ENCODE measurements at places on chromosomes 5 and 9.

DNA sequence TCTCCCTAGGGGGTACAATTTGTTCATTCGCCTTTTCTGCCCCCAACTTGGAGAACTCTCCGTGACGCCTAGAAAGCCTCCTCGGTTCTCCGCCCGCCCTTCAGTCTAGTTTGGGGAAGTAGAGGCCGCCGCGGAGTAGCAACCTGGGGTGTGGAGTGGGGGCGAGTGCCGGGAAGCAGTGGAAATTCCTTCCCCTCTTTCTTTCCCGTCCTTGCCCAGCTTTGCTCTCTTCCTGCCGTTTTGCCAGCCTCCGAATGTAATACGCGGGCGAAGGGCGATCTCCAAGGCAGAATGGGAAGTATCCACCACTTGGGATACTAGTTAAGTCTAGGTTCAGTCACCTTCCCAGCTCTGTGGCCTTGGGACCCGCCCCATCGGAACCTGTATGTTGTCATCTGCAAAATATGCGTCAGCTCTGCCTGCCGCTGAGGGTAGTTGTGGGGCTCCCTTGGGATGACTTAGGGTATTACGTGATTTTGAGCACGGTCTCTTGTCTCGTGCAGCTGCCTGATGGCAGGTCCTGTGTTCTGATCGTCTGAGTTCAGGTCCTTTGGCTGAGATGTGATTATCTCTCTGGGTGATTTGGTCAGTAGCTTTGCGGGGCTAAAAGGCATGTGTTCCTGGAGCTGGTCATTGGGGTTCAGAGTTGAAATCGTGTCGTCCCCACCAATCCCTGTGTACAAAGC is 724 bp downstream of the PAM start:
- DNase-seq = peak; percentile 74

DNA sequence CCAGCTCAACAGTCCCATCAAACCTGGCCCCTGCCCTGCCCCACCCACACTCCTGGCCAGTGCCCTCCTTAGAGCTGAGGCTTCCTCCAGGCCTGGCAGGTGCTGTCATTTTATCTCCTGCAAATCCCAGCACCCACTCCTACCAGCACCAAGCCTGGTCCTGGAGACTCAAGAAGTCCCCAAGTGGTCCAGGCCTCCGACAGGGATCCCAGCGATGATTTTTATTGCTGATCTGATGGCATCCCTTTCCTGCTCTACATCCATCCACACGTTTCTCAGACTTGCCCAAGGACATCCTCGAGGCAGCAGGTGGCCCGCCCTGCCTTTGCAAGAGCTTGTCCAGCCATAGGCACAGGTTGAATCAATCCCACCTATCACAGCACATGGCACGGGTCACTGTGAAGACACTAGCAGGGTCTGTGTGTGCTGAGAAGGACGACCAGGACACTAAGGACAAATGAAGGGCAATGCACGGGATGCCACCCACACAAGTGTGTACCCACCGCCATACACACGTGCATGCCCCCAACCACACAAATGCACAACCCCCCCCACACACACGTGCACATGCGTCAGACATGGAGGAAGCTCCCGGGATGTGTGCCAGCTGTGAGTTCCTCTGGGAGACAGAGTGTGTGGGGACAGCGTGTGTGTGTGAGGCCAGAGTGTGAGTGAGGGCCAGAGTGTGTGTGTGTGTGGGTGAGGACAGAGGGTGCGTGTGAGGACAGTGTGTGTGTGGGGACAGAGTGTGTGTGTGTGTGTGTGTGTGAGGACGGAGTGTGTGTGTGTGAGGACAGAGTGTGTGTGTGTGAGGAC is 62.4 kb upstream of the UBAC1 start:
- DNase-seq = no peak

GRCh38 chr5:32445287-32445758 is 783 bp upstream of the ZFR start:
- DNase-seq = no peak

DNA sequence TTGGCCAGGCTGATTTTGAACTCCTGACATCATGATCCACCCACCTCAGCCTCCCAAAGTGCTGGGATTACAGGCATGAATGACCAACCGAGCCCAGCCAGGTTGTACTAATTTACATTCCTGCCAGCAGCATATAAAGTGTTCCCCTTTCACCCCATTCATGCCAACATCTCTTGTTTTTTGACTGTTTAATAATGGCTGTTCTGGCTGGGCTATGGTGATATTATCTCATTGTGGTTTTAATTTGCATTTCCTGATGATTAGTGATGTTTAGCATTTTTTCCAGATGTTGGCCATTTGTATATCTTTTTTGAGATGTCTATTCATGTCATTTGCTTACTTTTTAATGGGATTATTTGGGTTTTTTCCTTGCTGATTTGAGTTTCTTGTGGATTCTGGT is 87.3 kb downstream of the INVS start:
- no peak for DNase-seq
